ENCODE measurements at places on chromosomes 7 and 10.

DNA sequence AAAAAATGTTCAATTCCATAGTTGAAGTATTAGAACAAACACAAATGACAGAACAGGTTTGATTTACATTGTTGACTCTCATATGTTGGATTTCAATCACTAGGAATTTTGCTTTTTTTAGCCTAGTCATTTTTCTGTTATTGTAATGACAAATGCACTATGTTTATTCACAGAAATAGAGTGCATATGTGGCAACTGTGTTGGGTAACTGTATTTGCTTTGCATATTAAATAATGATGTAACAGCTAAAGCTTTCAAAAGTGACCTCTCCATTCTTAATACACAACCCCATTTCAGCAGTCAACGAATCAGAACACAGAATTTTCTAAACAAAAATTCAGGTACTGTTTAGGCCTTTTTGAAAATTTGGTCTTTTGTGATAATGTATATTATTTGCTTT lies 54.0 kb upstream of the SLC26A5 start:
- no peak for DNase-seq

- DNase-seq, result no peak
These were observed 11.6 kb downstream of the COL28A1 start for GRCh38 chr7:7524121-7524520.

GRCh38 chr10:101000915-101001658 lies 1.5 kb downstream of the LZTS2 start:
- DNase-seq, result no peak

GRCh38 chr10:131728286-131729228 lies 172.3 kb upstream of the PPP2R2D start:
- DNase-seq, result no peak

DNA sequence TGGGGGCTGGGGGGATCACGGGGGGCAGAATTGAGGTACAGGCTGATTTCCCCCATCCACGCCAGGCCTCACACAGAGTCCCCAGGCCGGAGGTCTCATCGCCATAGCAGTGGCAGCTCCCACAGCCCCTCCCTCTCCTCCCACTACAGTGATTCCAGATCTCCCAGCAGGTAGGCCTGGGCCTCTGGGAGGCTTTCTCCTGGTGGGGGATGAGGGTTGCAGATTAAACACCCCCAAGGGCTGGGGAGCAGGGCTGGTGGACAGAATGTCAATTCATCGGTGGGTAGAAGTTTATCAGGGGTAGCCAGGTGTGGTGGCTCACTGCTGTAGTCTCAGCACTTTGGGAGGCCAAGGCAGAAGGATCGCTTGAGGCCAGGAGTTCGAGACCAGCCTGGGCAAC lies 37.2 kb upstream of the HSPB1 start:
- no peak for DNase-seq

GRCh38 chr7:13293264-13294002 lies 606.0 kb downstream of the ARL4A start:
- no peak for DNase-seq

DNA sequence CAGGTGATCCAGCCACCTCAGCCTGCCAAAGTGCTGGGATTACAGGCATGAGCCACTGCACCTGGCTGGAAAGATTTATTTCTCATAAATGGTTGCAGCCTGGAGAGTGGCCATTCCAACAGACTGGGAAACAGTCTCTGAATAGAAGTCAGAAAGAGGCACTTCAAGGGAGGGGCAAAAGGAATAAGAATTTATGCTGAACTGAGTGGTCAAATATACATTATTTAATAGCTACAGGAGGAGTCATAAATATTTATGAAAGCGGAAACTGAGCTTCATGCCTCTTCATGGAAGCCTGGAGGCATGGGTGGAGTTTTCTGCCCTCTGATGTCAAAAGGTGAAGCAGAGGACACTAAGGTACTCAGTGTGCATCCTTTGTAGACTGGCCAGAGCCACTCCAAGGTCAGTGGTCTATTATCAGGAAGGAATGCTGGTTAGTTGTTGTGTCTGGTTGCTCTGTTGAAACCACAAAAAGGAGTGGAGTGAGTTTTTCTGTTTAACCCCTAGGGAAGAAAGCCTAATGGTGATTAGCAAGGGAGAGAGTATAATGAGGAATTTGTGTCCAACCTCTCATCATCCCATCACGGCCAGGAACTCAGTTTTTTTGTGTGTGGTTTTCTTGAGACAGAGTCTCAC lies 9.3 kb upstream of the NRBF2 start:
- DNase-seq, result no peak

DNA sequence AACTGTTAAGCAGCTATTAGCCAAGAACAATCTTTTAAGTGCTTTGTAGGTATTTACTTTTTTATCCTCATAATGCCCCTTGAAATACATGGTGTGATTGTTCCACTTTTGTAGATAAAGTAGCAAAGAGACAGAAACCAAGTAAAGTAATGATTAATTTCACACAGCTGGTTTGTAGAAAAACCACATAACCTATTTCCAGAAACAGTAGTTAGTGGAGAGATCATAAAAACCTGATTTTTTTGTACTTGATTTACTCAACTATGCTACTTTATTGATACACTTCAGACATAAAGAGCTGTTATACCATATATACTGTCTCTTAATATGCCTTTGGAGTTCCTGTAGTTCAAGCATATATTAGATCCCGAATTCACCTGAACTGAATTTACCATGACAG lies 118.4 kb downstream of the SEMA3A start:
- DNase-seq, result no peak
